ENCODE measurements at places on chromosomes 2 and 18.

DNA sequence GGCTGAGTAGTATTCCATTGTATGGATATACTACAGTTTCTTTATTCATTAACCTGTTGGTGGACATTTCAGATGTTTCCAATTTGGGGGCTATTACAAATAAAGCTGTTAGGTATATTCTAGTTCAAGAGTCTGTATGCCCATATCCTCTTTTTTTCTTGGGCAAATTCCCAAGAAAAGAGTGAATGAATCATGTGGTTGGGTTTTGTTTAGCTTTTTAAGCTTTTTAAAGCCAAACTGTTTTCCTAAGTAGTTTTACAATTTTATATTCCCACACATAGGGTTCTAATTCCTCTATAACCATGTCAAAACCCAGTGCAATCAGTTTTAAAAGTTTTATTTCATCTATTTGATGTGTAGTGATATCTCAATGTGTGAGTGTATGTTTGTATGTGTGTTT is 44.9 kb upstream of the BAZ2B start:
- DNase-seq = no peak

GRCh38 chr2:217964275-217965161 is 38.3 kb downstream of the TNS1 start:
- no peak for DNase-seq

DNA sequence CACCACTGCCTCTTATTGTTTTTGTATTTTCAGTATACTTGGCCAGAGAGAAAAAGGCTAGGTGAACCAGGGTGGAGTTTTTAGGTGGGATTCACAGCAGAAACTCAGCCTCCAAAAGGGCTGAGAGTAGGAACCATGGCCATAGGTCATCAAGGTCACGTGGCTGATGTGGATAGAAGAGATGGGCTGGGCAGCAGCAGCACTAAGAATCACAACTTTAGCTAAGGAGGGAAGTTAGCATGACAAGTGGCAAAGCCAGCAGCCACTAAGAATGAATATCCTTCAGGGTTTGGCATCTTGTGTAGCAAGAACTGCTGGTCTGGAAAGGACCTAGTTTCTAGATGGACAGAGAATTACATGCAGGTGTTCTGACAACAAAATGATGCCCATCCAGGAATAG is 43.2 kb upstream of the SKA1 start:
- no peak for DNase-seq

DNA sequence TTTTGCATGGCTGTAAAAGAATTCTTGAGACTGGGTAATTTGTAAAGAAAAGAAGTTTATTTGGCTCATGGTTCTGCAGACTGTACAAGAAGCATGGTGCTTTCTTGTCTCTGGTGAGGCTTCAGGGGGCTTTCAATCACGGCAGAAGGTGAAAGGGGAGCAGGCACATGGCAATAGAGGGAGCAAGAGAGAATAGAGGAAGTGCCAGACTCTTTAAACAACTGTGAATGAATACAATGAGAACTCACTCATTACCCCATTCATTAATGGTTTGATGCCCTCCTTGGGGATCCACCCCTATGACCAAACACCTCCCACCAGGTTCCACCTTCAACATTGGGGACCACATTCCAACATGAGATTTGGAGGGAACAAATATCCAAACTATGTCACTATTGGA is 463.5 kb downstream of the MTX2 start:
- DNase-seq = no peak

- DNase-seq = peak; percentile 64
Measured at GRCh38 chr2:28346587-28346986, 46.1 kb upstream of the FOSL2 start.

GRCh38 chr2:65834062-65834461 is 401.7 kb upstream of the SPRED2 start:
- DNase-seq = no peak

DNA sequence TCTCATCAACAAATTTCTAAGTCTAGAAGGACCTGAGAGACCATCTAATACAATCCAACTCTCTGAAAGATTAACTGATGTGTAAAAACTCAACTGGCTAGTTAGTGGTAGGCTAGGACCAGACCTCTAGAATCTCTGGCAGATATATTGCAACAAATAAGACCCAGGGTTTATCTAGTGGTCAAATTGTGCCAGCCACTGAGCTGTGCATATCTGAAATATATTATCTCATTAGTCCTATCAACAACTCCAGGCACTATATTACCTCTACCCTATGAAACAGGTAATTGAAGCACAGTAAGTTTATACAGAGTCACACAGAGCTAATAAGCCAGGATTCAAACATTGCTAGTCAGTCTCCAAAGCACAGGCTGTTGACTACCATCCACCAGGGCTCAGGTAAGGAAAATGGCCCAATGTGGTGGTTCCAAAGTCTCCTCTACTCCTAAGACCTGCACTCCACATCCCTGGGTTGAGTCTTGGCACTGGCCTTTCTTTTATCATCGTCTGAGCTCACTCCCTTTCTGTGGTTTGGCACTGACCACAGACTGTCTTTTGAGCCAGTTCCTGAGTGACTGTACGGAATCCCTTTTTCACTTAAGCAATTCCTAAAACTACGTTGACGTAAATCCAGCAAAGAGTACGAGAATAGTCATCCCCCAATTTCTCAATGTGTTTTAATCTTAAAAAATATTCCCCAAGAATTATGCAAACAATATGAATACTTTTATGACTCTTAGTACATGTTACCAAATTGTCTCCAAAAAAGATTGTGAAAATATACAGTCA is 11.9 kb upstream of the PID1 start:
- no peak for DNase-seq

DNA sequence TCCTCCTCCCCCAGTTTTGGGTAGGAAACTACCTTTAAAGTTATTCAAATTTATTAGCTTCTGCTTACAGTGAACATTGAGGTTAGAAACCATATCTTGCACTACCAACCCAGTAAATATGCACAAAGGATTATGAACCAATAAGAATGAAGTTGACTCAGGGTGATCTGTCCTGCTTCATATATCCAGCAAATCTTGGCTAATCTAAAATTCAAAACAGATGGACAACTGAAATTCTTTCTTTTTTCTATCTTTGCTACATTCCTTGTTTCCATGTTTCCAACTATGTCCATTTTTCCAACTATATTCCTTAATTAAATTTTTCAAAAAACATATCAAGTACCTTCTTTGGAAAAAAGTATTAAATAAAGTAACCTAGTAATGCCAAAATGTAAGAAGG is 149.3 kb downstream of the FAM124B start:
- DNase-seq = no peak

GRCh38 chr2:118124288-118124891 is 36.1 kb downstream of the INSIG2 start:
- no peak for DNase-seq

GRCh38 chr2:223618172-223619035 is 16.2 kb upstream of the SCG2 start:
- DNase-seq = no peak

GRCh38 chr18:3061581-3062312 is 48.8 kb upstream of the LPIN2 start:
- DNase-seq = no peak

DNA sequence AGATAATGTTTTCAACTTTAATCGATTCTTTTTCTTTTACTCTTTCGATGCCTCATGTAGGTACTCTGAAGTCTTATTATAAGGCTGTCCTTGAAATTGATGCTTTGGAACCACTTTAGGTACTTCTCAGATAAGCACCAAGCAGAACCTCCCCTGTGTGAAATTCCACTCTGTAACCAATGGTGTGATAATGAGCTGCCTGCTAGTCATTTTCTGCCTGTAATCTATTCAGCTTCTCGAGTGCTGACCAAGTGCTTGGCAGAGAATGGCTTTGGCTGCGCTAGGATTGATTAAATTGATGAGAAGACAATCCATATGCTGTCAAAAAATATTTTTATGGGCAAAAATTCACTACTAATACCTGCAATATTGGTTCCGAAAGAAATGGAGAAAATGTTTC is 132.1 kb upstream of the STON1 start:
- DNase-seq = no peak

- no peak for DNase-seq
Measured at GRCh38 chr2:160064916-160065315, 2.5 kb upstream of the PLA2R1 start.

GRCh38 chr2:68766376-68766845 is 31.8 kb downstream of the ARHGAP25 start:
- peak; percentile 72 for DNase-seq

DNA sequence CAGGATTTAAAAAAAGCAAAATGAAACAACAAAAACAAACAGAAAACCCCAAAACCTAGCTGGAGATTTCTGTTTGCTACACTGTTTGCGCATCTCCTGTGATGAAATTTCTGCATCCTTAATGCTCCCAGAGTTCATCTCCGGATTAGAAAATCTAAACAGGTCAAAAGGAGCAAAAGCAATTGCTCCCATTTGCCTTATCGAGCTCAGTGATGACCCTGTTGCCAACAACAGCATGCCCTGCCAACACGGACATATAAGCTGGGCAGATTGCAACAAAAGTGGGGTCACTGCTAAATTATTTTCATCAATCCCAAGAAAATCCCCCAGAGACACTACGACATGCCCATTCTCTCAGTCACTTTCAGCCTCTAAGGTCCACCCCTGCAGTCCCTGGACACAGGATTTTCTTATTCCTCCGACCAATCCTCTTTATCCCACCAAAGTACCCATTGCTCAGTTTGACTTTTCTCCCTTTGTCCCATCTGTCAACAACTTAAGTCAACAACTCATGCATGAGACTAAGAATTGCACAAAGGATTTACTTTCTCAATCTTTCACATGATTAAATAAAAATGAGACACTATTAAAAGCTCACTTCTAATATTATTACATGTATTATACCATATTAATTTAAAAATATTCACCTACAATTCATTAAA is 67.8 kb downstream of the ABCG8 start:
- DNase-seq = no peak

DNA sequence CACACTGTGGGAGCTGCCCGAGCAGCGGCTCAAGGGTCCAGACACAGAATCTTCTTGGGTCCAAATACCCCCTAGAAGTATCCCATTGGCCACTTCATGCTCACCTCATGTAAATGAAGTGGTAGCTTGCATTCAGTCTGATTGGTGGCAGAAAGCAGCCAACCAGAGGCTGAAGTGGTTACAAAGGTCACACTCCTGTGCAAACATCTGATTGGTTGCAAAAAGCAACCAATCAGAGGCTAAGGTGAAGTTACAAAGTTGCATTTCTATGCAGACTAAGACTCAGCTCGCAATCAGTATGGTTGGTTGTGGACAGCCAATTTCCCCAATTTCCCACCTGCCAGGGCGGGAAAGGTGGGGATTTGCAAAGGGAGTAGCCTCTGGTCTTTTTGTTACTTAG is 94.3 kb downstream of the DGKD start:
- no peak for DNase-seq

DNA sequence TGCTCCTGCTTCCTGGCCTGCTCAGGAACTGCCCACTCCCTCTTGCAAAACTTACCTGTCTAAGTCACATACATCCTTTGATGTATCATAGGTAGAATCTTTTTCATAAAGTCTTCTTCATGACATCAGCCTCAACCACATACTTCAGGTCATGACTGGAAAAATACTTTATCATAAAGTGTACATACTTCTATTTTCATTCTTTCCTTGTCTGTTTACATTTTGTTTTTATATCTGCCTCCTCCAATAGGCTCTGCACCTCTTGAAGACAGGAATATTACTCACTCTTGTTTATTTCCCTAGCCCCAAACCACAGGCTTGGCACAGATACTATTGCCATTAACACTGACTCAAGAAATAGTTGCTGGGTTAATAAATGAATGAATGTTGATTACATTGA is 43.6 kb upstream of the ZNF804A start:
- DNase-seq = no peak

DNA sequence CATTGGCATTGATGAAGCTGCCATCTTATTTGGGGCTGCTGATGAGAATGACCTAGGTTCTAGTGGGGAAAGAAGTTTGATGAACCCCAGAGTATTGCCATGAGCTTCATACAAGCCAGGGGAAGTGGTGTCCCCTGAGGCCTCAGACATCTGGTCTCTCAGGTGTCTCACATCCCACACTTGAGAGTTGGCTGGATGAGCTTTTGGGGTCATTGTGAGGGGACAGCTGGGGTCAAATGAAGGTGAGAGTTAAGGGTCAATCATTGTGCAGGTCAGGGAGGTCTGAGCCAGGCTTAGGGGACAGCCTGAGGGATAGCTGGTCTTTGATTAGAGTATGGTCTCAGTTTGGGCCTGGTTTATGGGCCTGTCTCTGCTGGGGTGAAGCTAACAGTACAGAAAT is 336.5 kb downstream of the CYP26B1 start:
- peak; percentile 5 for DNase-seq

GRCh38 chr2:137420744-137421143 is 543.5 kb upstream of the HNMT start:
- no peak for DNase-seq

- no peak for DNase-seq
Measured at GRCh38 chr18:3930126-3931012, 480.4 kb downstream of the TGIF1 start.

GRCh38 chr2:88845772-88846661 is 154.5 kb downstream of the RPIA start:
- no peak for DNase-seq

GRCh38 chr18:59689756-59690155 is 7.5 kb downstream of the CCBE1 start:
- no peak for DNase-seq

- no peak for DNase-seq
Measured at GRCh38 chr2:129757366-129757914, 222.0 kb upstream of the RAB6C start.

DNA sequence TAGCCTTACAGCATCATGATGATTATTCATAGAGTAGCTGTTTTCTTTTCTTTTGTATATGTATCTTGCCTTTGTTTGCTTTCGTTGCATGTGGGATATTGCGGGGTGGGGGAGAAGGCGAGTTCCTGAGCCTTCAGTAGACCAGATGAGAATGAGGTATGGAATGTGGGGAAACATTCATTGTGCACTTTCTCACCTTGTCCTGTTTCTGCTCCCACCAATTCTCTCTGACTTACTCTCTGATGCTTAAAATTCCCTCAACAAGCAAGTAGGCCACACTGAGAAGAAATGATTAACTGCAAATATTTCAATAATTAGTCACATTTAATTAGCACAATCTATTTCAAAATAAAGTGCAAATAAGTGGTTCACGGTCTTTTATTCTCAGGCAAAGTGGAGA is 31.0 kb downstream of the GKN2 start:
- DNase-seq = no peak

DNA sequence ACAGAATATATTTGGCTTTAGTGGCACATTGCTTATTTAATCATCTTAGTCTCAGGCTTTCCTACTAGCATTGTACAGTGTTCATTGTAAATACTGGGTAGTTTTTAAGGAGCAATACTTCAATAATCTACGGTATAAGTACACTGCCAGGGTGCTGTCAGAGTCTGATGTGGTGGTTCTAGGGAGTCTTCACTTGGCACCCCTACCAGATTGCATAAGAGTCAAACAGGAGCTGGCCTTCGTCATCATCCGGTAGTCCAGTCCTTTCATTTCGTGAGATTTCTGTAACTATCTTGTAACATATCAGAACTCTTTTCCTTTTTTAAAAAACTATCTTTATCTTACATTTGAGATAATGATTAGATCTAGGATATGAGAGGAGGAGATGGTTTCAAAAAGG is 91.1 kb downstream of the ZNF532 start:
- no peak for DNase-seq

GRCh38 chr2:109679626-109680025 is 65.5 kb downstream of the SOWAHC start:
- DNase-seq = no peak

GRCh38 chr2:8893978-8894820 is 56.8 kb upstream of the KIDINS220 start:
- DNase-seq = no peak

GRCh38 chr2:63696496-63696895 is 107.7 kb downstream of the MDH1 start:
- DNase-seq = no peak

GRCh38 chr2:236359426-236360045 is 95.3 kb upstream of the ASB18 start:
- no peak for DNase-seq

- no peak for DNase-seq
Measured at GRCh38 chr2:207206011-207206410, 40.3 kb upstream of the KLF7 start.
